Right renal cortex interstitium (tissue), 3 donors: ENCODE measurements at places on chromosomes 13 and 19. TPM values are rescaled to one million over a fixed set of nuclear protein-coding genes. Genes with fewer than 3 reads are reported as not detected.

GRCh38 chr19:17757125-17757524, 5.8 kb downstream of the FCHO1 start:
- DNase-seq, result no peak

DNA sequence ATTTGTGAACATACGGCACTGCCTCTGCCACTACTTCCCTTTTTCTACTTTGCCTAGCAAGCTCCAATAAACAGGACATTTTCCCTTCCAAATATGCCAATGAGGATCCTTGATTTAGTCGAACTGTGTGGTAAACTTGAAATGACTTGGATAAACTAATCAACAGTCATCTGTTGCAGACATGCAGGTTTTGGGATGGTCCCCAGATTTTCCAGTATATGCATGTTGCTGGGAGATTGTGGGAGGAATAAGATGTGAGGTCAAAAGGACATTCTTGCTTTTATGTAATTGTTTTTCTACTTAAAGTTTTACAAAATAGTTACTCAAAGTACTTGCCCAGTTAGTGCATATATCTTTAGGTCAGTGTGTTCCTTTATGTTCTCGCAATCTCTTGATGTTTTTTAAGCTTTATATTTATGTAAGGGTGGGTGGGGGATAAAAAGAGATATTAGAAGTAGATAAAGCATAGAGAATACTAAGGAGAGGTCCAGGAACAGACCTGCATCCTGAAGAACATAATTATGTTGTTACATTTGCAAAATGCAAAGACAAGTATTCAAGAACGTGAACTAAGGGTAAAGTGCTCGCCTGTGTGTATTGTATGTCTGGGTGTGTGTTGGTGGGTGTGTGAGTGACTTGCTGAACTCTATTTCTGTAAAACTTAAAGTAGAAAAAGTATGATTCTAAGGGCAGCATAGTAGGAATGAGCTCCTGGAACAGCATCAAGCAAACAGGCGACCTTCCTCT, 88.4 kb upstream of the OXGR1 start:
- no peak for DNase-seq

PSG2 gene
- polyA plus RNA-seq, result not detected

CEACAM6 gene
- polyA plus RNA-seq, result 0.10 TPM

GRCh38 chr13:106352850-106353249, 182.6 kb downstream of the EFNB2 start:
- DNase-seq, result no peak

GRCh38 chr13:43522788-43523187, 264.0 kb downstream of the ENOX1 start:
- DNase-seq, result no peak

SPACA4 gene
- polyA plus RNA-seq, result not detected
